ENCODE measurements at places on chromosomes 1 and 21.
A peak's percentile ranks its signal among the peaks of the same experiment; 100 is the strongest.

GRCh38 chr1:15946571-15947381, 29.1 kb downstream of the ZBTB17 start:
- no peak overlapping the region for H3K27ac ChIP-seq
- peaks cover 61% of the 10 kb centered on the region for H3K36me3 ChIP-seq
- no peak overlapping the region for H3K4me3 ChIP-seq
- peaks cover 42% of the 10 kb centered on the region for H3K4me1 ChIP-seq
- DNase-seq, result no peak
- no peaks in the 10 kb centered on the region for H3K27me3 ChIP-seq

- peak; percentile 18 for DNase-seq
- no peak overlapping the region for H3K4me3 ChIP-seq
- peaks cover 50% of the 10 kb centered on the region for H3K36me3 ChIP-seq
- H3K27ac ChIP-seq, result no peak overlapping the region
Measured at GRCh38 chr1:179867493-179868330, 9.9 kb downstream of the TOR1AIP2 start.

GRCh38 chr1:112496290-112496689, 12.5 kb upstream of the WNT2B start:
- peaks cover 7% of the 10 kb centered on the region for H3K27me3 ChIP-seq
- no peaks in the 10 kb centered on the region for H3K36me3 ChIP-seq
- H3K4me3 ChIP-seq, result no peak overlapping the region

- no peak overlapping the region for H3K4me3 ChIP-seq
- H3K27me3 ChIP-seq, result no peaks in the 10 kb centered on the region
Measured at GRCh38 chr1:94578856-94579255, 37.3 kb upstream of the F3 start.

GRCh38 chr1:73411479-73411878, 786.5 kb downstream of the LRRIQ3 start:
- no peaks in the 10 kb centered on the region for H3K36me3 ChIP-seq
- no peaks in the 10 kb centered on the region for H3K27me3 ChIP-seq
- H3K27ac ChIP-seq, result no peak overlapping the region
- H3K4me3 ChIP-seq, result no peak overlapping the region

DNA sequence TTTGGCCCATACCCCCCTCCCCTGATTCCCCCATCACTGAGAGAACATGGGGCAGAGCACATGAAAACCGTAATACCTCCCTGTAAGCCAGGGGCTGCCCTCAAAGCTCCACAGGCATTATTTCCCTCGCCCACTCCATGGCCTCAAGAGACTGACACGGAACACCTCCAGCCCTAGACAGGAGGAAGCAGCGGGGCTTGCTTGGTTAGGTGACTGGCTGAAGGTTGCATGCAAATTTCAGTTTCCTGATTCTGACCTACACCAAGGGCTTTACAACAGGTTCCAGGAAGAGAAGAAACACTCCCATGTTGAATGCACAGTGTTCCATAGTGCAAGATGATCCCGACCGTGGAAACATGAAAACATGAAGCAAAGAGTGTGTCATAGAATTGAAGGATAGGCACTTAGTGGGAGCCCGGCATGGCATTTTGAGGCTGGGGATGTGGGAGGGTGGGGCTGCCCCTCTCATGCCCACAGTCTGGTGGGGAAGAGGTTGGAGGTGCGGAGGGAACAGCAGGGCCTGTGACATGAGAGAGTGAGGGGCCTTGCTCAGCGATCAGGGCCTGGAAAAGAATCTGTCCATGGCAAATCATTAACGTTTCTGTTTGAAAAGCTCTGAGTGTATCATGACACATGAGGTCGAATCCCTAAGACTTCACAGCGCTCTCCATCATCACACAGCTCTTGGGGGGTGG, 33.5 kb downstream of the GPR137B start:
- DNase-seq, result no peak
- no peaks in the 10 kb centered on the region for H3K4me1 ChIP-seq
- peaks cover 10% of the 10 kb centered on the region for H3K36me3 ChIP-seq
- no peak overlapping the region for H3K4me3 ChIP-seq
- no peaks in the 10 kb centered on the region for H3K27me3 ChIP-seq

DNA sequence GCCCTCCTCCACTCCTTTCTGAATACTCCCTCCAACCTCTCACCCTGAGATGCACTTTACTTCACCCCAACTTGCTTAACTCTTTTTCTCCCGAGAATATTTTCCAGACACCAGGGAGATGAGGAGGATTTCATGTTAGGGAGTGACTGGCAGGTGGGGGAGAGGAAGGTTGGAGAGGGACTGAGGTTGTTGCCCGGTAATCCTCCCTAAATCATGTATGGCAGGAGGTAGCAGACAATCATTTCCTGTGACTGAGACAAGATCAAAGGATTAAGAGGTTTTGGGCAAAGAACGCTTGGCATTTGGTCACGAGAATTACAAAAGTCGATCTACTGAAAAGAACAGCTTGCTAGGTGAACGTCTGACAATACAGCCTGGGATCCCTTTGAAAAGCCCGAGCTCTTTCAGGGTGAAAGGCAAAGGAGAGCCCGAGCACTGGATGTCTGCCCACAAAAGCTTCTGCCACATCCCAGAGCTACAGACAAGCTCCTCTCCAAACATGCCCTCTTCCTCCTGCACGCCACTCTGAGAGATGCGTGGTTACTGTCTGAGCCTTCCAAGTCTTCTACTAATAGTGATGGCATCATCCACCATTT, 154.1 kb downstream of the DAB1 start:
- H3K27ac ChIP-seq, result no peak overlapping the region
- DNase-seq, result no peak
- H3K27me3 ChIP-seq, result no peaks in the 10 kb centered on the region
- H3K4me3 ChIP-seq, result no peak overlapping the region

GRCh38 chr1:17675744-17676143, 79.4 kb upstream of the ACTL8 start:
- H3K4me1 ChIP-seq, result no peaks in the 10 kb centered on the region
- H3K27me3 ChIP-seq, result no peaks in the 10 kb centered on the region
- no peak overlapping the region for H3K27ac ChIP-seq
- H3K4me3 ChIP-seq, result no peak overlapping the region
- DNase-seq, result no peak
- no peaks in the 10 kb centered on the region for H3K36me3 ChIP-seq

- peaks cover 5% of the 10 kb centered on the region for H3K4me1 ChIP-seq
- no peak for DNase-seq
- no peaks in the 10 kb centered on the region for H3K27me3 ChIP-seq
- H3K27ac ChIP-seq, result no peak overlapping the region
Measured at GRCh38 chr1:36525166-36525565, 42.5 kb upstream of the CSF3R start.

DNA sequence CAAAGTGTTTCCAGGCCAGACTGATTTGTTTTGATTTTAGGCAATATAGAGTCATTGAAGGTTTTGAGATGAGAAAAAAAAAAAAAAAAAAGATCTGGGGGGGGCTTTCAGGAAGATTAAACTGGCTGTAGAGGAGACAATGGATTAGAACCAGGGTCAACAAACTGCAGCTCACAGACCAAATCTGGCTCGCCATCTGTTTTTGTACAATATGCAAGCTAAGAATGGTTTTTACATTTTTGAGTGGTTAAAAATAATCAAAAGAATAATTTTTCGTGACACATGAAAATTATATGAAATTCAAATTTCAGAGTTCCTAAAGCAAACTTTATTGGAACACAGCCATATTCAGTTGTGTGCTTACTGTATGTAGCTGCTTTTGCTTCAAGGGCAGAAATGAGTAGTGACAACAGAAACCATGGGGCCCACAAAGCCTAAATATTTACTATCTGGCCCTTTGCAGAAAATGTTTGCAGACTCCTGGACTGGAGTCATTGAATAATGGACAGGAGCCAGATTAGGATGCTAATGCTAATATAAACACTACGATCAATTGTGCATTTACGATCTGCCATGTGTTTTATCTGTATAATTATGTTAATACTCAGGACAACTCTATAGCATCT, 375.7 kb upstream of the DAB1 start:
- H3K27ac ChIP-seq, result no peak overlapping the region
- H3K4me3 ChIP-seq, result no peak overlapping the region
- H3K27me3 ChIP-seq, result no peaks in the 10 kb centered on the region
- no peak for DNase-seq

DNA sequence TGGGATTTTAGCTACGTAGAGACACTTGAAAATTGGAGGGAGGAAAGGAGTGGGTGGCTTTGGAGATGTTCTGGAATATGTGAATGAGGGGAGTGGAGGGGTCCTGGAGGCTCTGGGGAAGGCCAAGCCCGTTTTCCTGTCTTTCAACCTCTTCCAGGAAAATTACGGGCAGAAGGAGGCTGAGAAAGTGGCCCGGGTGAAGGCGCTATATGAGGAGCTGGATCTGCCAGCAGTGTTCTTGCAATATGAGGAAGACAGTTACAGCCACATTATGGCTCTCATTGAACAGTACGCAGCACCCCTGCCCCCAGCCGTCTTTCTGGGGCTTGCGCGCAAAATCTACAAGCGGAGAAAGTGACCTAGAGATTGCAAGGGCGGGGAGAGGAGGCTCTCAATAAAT, 442 bp upstream of the RUSC1 start:
- H3K4me1 ChIP-seq, result peaks cover 44% of the 10 kb centered on the region
- peak overlapping the region; percentile 54 for H3K4me3 ChIP-seq
- no peak for DNase-seq
- no peak overlapping the region for H3K27ac ChIP-seq
- H3K27me3 ChIP-seq, result no peaks in the 10 kb centered on the region
- peaks cover 11% of the 10 kb centered on the region for H3K36me3 ChIP-seq

DNA sequence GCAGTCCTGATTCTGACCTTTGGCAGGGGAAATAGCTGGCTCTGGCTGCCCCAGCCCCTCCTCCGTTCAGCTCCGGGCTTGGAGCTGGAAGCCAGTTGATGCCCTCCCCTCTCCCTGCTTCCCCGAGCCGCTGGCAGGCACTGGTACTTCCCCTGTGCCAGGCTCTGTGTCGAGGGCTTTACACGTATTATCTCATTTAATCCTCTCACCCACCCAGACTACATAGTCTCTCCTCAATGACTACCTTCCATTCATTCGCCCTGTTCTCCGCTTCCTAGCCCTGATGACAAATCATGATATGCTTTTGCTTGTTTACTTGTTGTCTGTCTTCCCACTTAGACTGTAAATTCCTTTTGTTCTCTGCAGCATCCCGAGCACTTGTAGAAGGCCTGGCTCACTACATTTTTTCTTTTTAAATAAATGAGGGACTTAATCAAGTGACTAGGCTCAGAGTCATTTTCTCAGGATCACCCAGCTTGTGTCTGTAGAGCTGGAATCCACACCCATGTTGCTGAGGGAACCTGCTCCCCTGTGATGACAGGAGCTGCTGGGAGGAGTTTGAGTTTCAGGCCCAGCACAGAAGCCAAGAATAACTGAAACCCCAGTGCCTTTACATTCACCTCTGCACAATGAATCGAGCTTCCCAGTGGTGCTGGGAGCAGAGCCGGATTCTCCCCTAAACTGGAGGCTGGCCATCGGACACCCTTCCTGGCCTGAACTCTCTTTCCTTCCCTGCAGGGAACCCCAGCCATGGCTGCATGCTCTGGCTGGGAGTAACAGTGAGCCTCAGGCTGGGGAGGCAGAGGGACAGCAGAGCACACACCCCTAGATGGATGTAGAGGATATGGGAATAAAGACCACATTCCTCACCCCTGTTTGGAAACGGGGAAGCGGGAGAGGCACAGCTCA, 58.3 kb downstream of the UBIAD1 start:
- no peak for DNase-seq
- H3K27me3 ChIP-seq, result no peaks in the 10 kb centered on the region
- no peaks in the 10 kb centered on the region for H3K36me3 ChIP-seq
- H3K27ac ChIP-seq, result no peak overlapping the region
- H3K4me1 ChIP-seq, result no peaks in the 10 kb centered on the region
- H3K4me3 ChIP-seq, result no peak overlapping the region

GRCh38 chr1:38249001-38249400, 202.4 kb upstream of the POU3F1 start:
- H3K27ac ChIP-seq, result no peak overlapping the region
- H3K4me3 ChIP-seq, result no peak overlapping the region
- no peaks in the 10 kb centered on the region for H3K36me3 ChIP-seq
- H3K4me1 ChIP-seq, result no peaks in the 10 kb centered on the region
- no peak for DNase-seq

- H3K27me3 ChIP-seq, result no peaks in the 10 kb centered on the region
- H3K4me1 ChIP-seq, result peaks cover 64% of the 10 kb centered on the region
- DNase-seq, result peak; percentile 69
Measured at GRCh38 chr1:150976879-150977694, 2.5 kb upstream of the CERS2 start.

GRCh38 chr1:48817505-48818114, 40.9 kb upstream of the BEND5 start:
- H3K27me3 ChIP-seq, result no peaks in the 10 kb centered on the region
- DNase-seq, result no peak
- H3K4me3 ChIP-seq, result no peak overlapping the region
- no peak overlapping the region for H3K27ac ChIP-seq

DNA sequence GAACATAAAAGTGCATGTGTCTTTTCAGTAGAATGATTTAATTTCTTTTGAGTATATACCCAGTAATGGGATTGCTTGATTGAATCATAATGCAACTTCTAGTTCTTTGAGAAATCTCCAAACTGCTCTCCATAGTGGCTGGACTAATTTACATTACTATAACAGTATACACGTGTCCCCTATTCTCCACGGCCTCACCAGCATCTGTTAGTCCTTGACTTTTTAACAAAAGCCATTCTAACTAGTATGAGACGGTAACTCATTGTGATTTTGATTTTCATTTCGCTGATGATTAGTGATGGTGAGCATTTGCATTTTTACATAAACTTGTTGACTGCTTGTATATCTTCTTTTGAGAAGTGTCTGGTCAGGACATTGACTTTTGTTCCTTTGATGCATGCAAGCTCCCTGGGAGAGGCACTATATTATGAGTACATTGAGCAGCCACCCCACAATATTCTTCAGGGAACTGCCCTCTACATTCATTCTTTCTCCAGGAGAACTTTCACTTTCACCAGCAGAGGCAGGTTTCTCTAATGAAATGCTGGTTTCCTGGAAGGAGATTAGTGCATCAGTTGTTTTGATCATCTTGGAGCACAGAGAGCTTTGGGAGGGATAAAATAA, 51.9 kb upstream of the LPGAT1 start:
- no peak overlapping the region for H3K4me3 ChIP-seq
- no peaks in the 10 kb centered on the region for H3K36me3 ChIP-seq
- no peak overlapping the region for H3K27ac ChIP-seq
- H3K27me3 ChIP-seq, result no peaks in the 10 kb centered on the region
- DNase-seq, result no peak

DNA sequence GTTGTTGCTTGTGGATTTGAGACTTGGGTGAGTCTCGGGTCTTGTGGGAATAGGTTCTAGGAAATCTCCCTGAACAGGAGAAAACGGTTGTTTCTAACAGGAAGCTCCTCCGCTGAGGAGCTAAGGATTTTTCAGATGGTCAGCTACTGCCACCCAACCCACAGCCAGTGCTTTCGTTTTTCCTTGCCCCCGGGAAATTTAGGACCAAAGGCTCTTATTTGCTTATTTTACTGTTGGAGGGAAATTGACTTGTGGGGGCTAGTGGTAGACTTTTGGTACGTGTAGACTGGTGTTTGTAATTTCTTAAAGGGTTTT, 792 bp downstream of the SNX7 start:
- no peak overlapping the region for H3K27ac ChIP-seq
- H3K36me3 ChIP-seq, result no peaks in the 10 kb centered on the region

DNA sequence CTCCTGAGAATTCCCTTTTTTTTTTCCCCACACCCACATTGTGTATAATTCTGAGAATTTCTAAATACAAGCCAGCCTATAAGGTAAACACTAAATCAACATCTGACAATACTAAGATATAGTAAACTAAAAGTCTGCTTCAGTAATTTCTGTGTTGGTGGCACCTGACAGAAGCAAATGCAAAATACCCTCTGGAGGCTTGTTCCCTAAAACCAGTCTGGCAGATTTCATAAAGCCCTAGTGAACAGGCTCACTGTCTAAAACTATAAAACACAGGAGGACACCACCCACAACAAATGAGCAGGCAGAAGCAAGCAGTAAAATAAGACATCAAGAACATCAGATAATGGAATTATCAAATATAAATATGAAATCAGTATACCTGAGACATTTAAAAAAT, 11.5 kb downstream of the TRIM33 start:
- H3K27me3 ChIP-seq, result no peaks in the 10 kb centered on the region
- DNase-seq, result no peak
- H3K4me3 ChIP-seq, result no peak overlapping the region
- peaks cover 2% of the 10 kb centered on the region for H3K36me3 ChIP-seq
